ENCODE measurements at places on chromosomes 7 and 10.

DNA sequence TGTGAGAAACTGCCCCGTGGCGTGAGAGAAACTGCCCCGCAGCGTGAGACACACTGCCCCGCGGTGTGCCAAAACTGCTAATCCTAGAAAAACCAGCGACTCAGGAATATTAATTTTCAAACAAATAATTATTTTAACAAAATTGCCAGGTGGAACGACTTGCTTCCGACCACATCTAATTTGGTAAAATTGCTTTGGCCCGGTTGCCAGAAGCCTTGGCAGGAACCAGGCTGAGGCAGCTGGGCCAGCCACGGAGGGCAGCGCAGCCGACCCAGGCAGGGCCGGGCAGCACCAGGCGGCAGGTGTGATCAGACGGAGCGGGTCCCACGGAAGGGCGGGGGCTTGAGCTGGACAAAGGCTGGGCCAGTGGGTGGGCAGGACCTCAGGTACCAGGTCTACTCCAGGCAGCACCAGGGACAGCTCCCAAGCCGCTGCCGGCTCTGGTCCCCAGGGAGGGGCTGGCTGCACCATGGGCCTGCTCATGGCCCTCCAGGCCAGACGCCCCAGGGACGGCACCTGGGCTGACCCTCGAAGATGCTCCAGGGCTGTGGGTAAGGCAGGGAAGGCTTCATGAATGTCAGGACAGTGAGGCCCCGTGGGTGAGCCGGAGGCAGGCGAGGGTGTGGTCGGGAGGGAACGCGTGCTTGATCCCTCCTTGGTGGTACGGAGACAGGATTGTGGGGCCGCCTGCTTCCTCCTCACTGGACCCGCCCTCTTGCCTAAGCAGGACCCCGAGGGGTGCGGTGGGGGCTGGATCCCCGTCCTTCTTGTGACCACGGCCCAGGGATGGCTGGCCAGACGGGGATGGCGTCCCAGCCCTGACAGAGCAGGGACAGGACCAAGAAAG, 7.7 kb upstream of the ADGRA1 start:
- no peak overlapping the region for H3K27ac ChIP-seq
- no peak for DNase-seq
- H3K27me3 ChIP-seq, result peaks cover 3% of the 10 kb centered on the region
- no peaks in the 10 kb centered on the region for H3K4me1 ChIP-seq

- H3K4me3 ChIP-seq, result no peak overlapping the region
- no peak overlapping the region for H3K27ac ChIP-seq
- H3K4me1 ChIP-seq, result no peaks in the 10 kb centered on the region
- H3K27me3 ChIP-seq, result peaks cover 11% of the 10 kb centered on the region
- DNase-seq, result no peak
- no peaks in the 10 kb centered on the region for H3K36me3 ChIP-seq
Measured at GRCh38 chr7:8386926-8387550, 46.4 kb upstream of the NXPH1 start.

- H3K36me3 ChIP-seq, result peaks cover 37% of the 10 kb centered on the region
- H3K4me3 ChIP-seq, result no peak overlapping the region
- H3K27ac ChIP-seq, result no peak overlapping the region
- no peak for DNase-seq
- H3K27me3 ChIP-seq, result no peaks in the 10 kb centered on the region
Measured at GRCh38 chr10:28072573-28072972, 73.7 kb upstream of the ODAD2 start.

- DNase-seq, result no peak
- no peaks in the 10 kb centered on the region for H3K4me1 ChIP-seq
- H3K27me3 ChIP-seq, result peaks cover 5% of the 10 kb centered on the region
- no peak overlapping the region for H3K4me3 ChIP-seq
Measured at GRCh38 chr10:4407783-4408182, 418.2 kb upstream of the AKR1E2 start.

GRCh38 chr10:103663802-103664201, 170.3 kb downstream of the NEURL1 start:
- H3K27ac ChIP-seq, result no peak overlapping the region
- no peak for DNase-seq
- no peaks in the 10 kb centered on the region for H3K27me3 ChIP-seq
- peaks cover 16% of the 10 kb centered on the region for H3K4me1 ChIP-seq
- H3K4me3 ChIP-seq, result no peak overlapping the region

- H3K27ac ChIP-seq, result no peak overlapping the region
- no peak for DNase-seq
- H3K4me1 ChIP-seq, result peaks cover 12% of the 10 kb centered on the region
- H3K4me3 ChIP-seq, result no peak overlapping the region
Measured at GRCh38 chr7:7820939-7821338, 102.5 kb upstream of the RPA3 start.

- H3K27ac ChIP-seq, result peak overlapping the region; percentile 19
- peaks cover 15% of the 10 kb centered on the region for H3K27me3 ChIP-seq
- DNase-seq, result no peak
- peaks cover 6% of the 10 kb centered on the region for H3K4me1 ChIP-seq
- no peaks in the 10 kb centered on the region for H3K36me3 ChIP-seq
- no peak overlapping the region for H3K4me3 ChIP-seq
Measured at GRCh38 chr7:90111-91063, 102.0 kb upstream of the FAM20C start.

- no peak for DNase-seq
- H3K36me3 ChIP-seq, result no peaks in the 10 kb centered on the region
- H3K27ac ChIP-seq, result no peak overlapping the region
- H3K4me1 ChIP-seq, result peaks cover 7% of the 10 kb centered on the region
- no peak overlapping the region for H3K4me3 ChIP-seq
Measured at GRCh38 chr7:157849341-157849596, 512.5 kb downstream of the DNAJB6 start.

GRCh38 chr7:76074306-76074971, 26.5 kb downstream of the MDH2 start:
- no peak for DNase-seq
- H3K4me3 ChIP-seq, result no peak overlapping the region
- H3K36me3 ChIP-seq, result no peaks in the 10 kb centered on the region
- no peak overlapping the region for H3K27ac ChIP-seq
- H3K27me3 ChIP-seq, result no peaks in the 10 kb centered on the region

DNA sequence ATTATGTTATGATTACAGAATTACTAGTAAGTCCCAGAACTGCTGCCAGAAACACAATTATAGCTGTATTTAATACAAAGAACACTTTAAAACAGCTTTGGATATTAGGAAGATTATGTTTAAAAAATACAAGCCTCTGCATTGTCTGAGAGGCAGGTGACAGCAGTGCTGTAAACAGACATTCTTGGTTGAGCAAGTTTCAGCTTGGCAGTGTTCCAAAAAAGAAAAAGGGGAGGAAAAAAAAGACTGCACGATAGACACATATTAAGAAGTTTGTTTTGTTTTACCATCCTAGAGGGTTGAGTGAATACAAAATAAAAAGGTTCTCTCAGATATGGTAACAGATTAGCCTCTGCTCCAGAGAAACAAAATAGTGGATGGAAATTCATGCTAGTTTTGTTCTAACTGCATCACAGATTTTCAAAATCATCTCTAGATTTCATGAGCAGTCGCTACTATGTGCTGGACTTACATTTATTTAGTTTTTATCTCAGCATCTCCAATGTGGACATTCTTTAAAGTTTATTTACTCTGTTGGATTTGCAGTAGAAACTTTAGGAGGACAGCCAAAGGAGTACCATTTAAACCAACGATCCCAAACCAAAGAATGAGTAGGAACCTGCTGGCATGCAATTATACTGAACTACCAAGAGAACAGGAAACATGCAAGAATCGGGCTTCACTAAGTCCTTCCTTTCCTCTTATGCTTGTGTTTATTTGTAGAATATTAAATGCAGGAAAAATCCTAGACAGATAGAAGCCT, 9.0 kb downstream of the FAM204A start:
- DNase-seq, result no peak
- H3K4me3 ChIP-seq, result no peak overlapping the region
- peaks cover 83% of the 10 kb centered on the region for H3K36me3 ChIP-seq
- no peaks in the 10 kb centered on the region for H3K27me3 ChIP-seq

GRCh38 chr10:130138479-130138866, 2.3 kb downstream of the GLRX3 start:
- no peak for DNase-seq
- no peaks in the 10 kb centered on the region for H3K27me3 ChIP-seq
- H3K4me3 ChIP-seq, result peak overlapping the region; percentile 89
- H3K27ac ChIP-seq, result peak overlapping the region; percentile 6

GRCh38 chr7:85114342-85114741, 72.5 kb downstream of the SEMA3D start:
- H3K4me3 ChIP-seq, result no peak overlapping the region
- no peak overlapping the region for H3K27ac ChIP-seq
- no peaks in the 10 kb centered on the region for H3K36me3 ChIP-seq
- DNase-seq, result no peak
- H3K27me3 ChIP-seq, result no peaks in the 10 kb centered on the region

- H3K27ac ChIP-seq, result no peak overlapping the region
- H3K4me1 ChIP-seq, result no peaks in the 10 kb centered on the region
- no peak for DNase-seq
- no peak overlapping the region for H3K4me3 ChIP-seq
Measured at GRCh38 chr10:25849988-25850387, 84.0 kb upstream of the MYO3A start.

- H3K36me3 ChIP-seq, result peaks cover 5% of the 10 kb centered on the region
- no peak overlapping the region for H3K27ac ChIP-seq
- no peak overlapping the region for H3K4me3 ChIP-seq
- peaks cover 16% of the 10 kb centered on the region for H3K4me1 ChIP-seq
Measured at GRCh38 chr10:88234297-88234696, 348.8 kb downstream of the RNLS start.

GRCh38 chr7:80884511-80885195, 34.2 kb downstream of the SEMA3C start:
- H3K4me3 ChIP-seq, result no peak overlapping the region
- H3K27ac ChIP-seq, result no peak overlapping the region
- H3K27me3 ChIP-seq, result no peaks in the 10 kb centered on the region
- H3K36me3 ChIP-seq, result no peaks in the 10 kb centered on the region
- no peak for DNase-seq
- no peaks in the 10 kb centered on the region for H3K4me1 ChIP-seq

GRCh38 chr7:95636140-95636940, 40.0 kb upstream of the PDK4 start:
- H3K27me3 ChIP-seq, result peaks cover 1% of the 10 kb centered on the region
- no peaks in the 10 kb centered on the region for H3K4me1 ChIP-seq
- no peak for DNase-seq

- DNase-seq, result no peak
- H3K4me3 ChIP-seq, result no peak overlapping the region
- no peaks in the 10 kb centered on the region for H3K4me1 ChIP-seq
- no peaks in the 10 kb centered on the region for H3K36me3 ChIP-seq
Measured at GRCh38 chr7:92964141-92964540, 127.8 kb upstream of the CDK6 start.

GRCh38 chr7:47502240-47502877, 79.6 kb downstream of the TNS3 start:
- H3K27ac ChIP-seq, result no peak overlapping the region
- H3K27me3 ChIP-seq, result no peaks in the 10 kb centered on the region
- no peak for DNase-seq
- H3K4me1 ChIP-seq, result peaks cover under 1% of the 10 kb centered on the region
- H3K36me3 ChIP-seq, result no peaks in the 10 kb centered on the region
- H3K4me3 ChIP-seq, result no peak overlapping the region

GRCh38 chr10:80487791-80488538, 33.9 kb downstream of the TSPAN14 start:
- peaks cover 97% of the 10 kb centered on the region for H3K4me1 ChIP-seq
- peaks cover 11% of the 10 kb centered on the region for H3K36me3 ChIP-seq
- peak overlapping the region; percentile 96 for H3K27ac ChIP-seq
- peak overlapping the region; percentile 73 for H3K4me3 ChIP-seq
- H3K27me3 ChIP-seq, result no peaks in the 10 kb centered on the region
- peak; percentile 59 for DNase-seq

GRCh38 chr10:22475651-22476600, 130.6 kb downstream of the SPAG6 start:
- H3K4me3 ChIP-seq, result peak overlapping the region; percentile 90
- no peak overlapping the region for H3K27ac ChIP-seq
- no peaks in the 10 kb centered on the region for H3K36me3 ChIP-seq
- peak; percentile 13 for DNase-seq

GRCh38 chr10:91642831-91643692, 10.2 kb upstream of the PPP1R3C start:
- H3K27ac ChIP-seq, result no peak overlapping the region
- no peak for DNase-seq
- H3K27me3 ChIP-seq, result peaks cover 48% of the 10 kb centered on the region

- no peaks in the 10 kb centered on the region for H3K27me3 ChIP-seq
- peak overlapping the region; percentile 98 for H3K27ac ChIP-seq
- DNase-seq, result peak; percentile 32
Measured at GRCh38 chr10:6593241-6593671, 13.2 kb upstream of the PRKCQ start.

DNA sequence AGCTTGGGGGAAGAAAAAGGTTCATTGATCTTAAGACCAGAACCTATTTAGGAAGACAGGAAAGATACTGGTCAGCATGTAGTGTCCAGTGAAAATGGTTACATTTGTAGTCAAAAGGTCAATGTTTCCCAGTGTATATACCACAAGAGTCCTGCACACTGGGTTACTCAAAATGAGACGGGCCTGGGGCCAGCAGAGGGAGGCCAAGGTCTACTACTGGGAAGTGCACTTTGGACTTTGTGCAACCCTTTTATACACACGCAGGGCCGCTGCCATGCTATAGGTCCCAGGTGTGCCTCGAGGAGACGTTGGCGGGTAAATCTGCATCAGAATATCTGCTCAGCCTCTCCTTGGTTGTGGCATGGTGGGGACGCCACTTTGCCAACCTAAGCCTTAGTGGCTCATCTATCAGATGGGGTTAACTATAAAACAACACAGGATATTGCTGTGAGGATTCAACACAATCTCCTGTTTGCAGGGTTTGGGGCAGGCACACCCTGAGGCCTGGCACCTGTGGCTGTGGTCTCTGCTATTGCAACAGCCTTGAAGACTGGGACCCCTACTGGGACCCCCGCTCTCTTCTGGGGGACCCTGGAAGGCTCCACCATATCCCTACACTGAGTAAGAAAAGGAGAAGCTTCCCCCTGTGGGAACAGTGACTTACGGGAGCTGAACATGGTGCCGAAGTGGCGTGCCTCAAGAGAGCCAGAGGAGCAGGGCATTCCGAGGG, 19.7 kb downstream of the CLRN3 start:
- H3K36me3 ChIP-seq, result peaks cover 17% of the 10 kb centered on the region
- no peak overlapping the region for H3K4me3 ChIP-seq
- no peaks in the 10 kb centered on the region for H3K4me1 ChIP-seq
- no peak overlapping the region for H3K27ac ChIP-seq
- DNase-seq, result no peak
- H3K27me3 ChIP-seq, result peaks cover 18% of the 10 kb centered on the region

GRCh38 chr7:47601881-47602249, 20.0 kb upstream of the TNS3 start:
- no peak overlapping the region for H3K27ac ChIP-seq
- H3K27me3 ChIP-seq, result peaks cover 8% of the 10 kb centered on the region
- DNase-seq, result no peak
- H3K4me3 ChIP-seq, result no peak overlapping the region
- H3K36me3 ChIP-seq, result peaks cover 7% of the 10 kb centered on the region

GRCh38 chr10:75814014-75814413, 382.6 kb downstream of the LRMDA start:
- H3K27ac ChIP-seq, result no peak overlapping the region
- no peak overlapping the region for H3K4me3 ChIP-seq
- H3K4me1 ChIP-seq, result no peaks in the 10 kb centered on the region
- no peak for DNase-seq

Measured in naive thymus-derived CD8-positive, alpha-beta T cell (primary cell).